ENCODE measurements at places on chromosomes 3 and 15. TPM values are rescaled to one million over a fixed set of nuclear protein-coding genes. Genes with fewer than 3 reads are reported as not detected.

- no peak for DNase-seq
Observed at GRCh38 chr3:114205541-114205940, 26.7 kb upstream of the DRD3 start.

CPB1 gene
- total RNA-seq: 6.2 TPM

DENND4A gene
- total RNA-seq: 9.1 TPM

- no peak for DNase-seq
Observed at GRCh38 chr3:23175341-23176083, 27.6 kb upstream of the UBE2E2 start.

ABHD6 gene
- total RNA-seq: 12.7 TPM

DNA sequence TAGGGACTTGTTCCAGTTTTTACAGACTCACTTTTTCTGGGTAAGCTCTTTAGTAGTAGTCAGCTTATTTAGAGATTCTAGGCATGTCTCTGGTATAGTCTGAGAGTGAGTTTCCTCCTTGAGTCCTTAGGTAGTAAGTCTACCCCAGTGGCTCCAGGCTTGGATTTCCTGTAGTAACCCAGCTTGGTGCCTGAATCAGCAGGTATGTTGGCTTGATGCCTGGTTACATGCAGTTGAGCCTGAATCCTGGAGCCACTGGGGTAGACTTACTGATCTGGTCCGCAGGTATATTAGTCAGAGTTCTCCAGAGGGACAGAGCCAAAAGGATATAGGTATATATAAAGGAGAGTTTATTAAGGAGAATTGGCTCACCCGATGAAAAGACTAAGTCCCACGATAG, 85.8 kb upstream of the RBMS3 start:
- DNase-seq: no peak

DNA sequence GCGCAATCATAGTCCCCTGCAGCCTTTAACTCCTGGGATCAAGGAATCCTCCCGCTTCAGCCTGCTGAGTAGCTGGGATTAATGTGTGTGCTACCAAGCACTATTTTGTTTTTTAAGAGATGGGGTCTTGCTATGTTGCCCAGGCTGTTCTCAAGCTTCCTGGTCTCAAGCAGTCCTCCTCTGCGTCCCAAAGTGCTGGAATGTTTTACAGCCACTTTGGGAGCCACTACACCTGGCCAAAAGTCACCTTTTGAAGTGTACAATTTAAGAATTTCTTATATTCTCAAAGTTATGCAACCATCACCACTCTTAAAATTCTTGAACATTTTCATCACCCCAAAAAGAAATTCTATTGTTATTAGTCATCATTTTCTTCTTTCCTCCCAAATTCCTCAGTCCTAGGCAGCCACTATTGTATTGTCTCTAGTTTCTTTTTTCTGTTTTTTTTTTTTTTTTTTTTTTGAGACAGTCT, 17.8 kb downstream of the CDV3 start:
- DNase-seq: no peak

RTP3 gene
- total RNA-seq: not detected
